ENCODE measurements at places on chromosomes 1 and 21. TPM values are rescaled to one million over a fixed set of nuclear protein-coding genes. Genes with fewer than 3 reads are reported as not detected.

GRCh38 chr1:89640440-89640839 is 7.5 kb downstream of the LRRC8C start:
- no peak for DNase-seq

DNA sequence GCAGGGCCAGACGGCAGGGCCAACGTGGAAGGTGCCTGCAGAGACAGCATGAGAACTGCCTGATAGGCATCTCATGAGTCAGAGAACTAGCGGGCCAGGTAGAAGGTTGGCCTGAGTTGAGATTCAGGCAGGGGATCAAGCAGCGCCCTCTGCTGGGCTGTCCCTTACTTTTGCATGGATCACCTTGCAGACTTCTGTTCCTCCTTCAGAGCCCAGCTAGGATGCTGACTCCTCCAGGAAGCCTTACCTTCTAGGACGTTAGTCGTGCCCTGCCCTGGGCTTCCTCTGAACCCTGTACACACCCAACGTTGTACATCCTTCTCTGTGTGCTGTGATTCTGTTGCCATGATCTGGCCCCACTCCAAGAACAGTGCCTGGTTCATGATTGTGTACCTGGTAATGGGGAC is 231.3 kb upstream of the VAMP3 start:
- DNase-seq: peak; percentile 96

- no peak for DNase-seq
Measured at GRCh38 chr1:1171161-1171545, 2.5 kb upstream of the TTLL10 start.

GRCh38 chr1:59098655-59099054 is 198.2 kb upstream of the FGGY start:
- DNase-seq: no peak

DNA sequence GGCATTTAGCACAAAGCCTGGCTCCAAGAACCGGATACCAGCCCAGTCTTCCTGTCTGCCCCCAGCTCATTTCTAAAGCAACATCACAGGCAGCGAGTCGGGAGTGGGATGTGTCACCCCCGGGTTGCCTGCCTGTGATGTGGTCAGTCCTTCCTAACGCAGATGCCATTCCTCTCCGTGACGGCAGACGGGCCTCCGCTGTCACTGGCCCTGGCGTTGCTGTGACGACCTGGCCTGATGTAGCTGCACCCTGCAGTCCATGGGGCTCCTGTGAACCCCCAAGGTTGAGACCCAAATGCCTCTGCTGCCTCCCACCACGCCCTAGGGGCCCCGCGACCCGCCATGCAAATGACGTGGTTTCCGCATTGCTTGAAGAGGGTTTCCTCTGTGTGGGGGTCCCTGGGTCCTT is 12.3 kb downstream of the TNFRSF1B start:
- DNase-seq: no peak

- peak; percentile 96 for DNase-seq
Measured at GRCh38 chr1:206507284-206508129, at the start of gene RASSF5. Gene RASSF5 (plus strand): TSS chr1:206507531. CDS start chr1:206507603, 72 bp downstream.

DNA sequence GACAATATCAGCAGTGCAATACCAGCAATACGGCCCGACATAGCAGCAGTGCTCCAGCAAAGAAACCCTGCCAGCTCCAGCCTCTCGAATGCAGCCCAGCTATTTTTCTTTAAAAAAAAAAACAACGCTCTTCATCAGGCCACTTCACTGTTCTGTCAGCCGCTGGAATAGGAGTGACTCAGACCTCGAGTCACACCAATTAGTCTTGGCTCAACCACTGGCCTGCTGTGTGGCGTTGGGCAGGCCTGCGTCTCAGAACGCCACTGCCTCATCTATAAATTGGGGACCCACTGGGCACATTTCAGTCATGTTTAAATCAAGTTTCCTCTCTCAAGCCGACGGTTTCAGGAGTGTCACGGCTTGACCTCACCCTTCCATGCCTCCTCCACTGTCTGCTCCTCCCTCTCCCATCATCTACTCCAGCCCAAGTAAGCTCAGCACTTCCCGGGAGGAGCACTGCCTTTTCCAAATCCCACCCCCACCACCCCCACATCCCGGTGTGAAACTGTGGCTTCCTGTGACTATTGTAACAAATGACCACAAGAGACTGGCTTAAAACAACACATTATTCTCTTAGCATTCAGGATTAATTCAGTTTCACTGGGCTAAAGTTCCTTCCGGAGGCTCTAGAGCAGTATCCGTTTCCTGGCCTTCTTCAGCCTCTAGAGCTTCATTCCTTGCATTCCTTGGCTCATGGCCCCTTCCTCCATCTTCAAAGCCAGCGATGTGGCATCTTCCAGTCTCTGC is 71.9 kb upstream of the EFHD2 start:
- DNase-seq: no peak

Gene IL20
- total RNA-seq: not detected

Gene SPAG17
- 3.2 TPM for total RNA-seq

Gene ARTN
- total RNA-seq: 4.4 TPM

Measured in endodermal cell (in vitro differentiated cells).